ENCODE measurements at places on chromosomes 3 and 15.

DNA sequence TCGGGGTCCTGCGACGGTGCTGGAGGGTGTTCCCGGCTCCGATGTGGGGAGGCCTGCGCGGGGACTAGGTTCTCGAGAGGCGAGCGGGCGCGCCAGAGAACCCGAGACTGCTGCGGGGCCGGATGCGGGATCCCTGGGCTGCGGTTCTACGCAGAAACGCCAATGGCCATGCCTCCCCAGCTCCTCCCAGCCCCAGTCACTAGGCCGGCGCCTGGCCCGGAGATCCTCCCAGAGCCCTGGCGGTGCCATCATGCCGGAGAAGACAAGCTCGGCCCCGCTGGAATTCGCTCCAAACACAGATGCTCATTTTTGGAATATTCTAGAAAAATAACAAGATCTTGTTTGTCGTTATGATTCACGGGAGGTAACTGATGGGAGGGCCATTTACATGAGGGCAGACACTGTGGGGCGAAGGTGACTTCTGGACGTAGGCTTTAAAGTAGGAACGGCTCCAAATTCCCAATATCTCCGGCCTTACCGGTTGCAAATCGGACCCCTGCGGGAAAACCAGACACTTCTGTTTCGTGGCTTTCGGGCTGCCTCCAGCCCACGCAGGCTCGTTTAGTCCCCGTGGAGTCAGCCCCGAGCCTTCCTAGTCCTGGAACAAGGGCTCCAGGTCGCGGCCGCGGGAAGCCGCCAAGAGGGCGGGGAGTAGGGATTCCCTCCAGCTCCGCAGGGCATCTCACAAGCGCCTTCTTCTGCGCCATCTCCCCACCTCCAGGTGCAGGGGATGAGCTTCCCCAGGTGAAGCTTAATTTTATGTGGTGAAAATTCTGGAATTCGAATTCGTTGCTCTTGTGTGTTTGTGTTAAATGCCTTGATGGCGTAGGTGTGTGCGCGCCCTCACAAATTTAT, 74.8 kb upstream of the POLG start:
- DNase-seq = no peak

GRCh38 chr15:52021128-52021671, 2.2 kb downstream of the MAPK6 start:
- peak; percentile 83 for DNase-seq

DNA sequence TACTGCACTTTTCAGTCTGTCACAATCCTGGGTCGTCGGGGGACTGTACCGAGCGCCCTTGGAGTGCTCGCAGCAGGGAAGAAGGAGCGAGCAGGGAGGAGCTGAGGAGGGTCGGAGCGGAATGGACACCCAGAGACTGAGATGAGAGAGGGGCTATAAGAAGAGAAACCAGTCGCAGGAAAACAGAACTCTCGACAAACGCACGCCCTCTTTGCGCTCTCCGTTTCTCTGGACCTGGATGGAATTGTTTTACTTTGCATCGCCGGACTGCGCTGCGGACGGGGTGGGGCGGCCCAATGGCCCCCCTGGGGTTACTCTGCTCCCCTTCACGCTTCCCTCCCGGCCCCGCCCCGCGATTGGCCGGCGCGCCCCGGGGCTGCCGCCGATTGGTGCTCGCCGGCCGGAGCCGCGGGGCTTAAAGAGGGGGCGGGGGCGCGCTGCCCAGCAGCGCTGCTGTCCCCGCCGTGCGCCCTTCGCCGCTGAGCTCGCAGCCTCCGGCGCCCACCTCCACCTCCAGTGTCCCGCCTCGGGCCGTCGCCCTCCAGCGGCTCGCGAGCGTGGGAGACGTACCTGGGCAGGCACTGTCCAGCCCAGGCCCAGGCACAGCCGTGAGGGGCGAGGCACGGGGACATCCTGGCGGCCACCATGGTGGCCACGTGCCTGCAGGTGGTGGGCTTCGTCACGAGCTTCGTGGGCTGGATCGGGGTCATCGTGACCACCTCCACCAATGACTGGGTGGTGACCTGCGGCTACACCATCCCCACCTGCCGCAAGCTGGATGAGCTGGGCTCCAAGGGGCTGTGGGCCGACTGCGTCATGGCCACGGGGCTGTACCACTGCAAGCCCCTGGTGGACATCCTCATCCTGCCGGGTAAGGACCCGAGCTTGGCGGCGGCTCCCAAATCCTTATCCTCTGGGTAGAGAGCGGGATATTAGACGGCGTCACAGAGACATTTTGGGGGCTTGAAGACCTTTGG, at the start of gene CLDN11:
TSS of gene CLDN11 (plus strand) at position 447 of the 977 bp plus-strand sequence. CDS start at position 646, 199 bp downstream.
- no peak for DNase-seq

DNA sequence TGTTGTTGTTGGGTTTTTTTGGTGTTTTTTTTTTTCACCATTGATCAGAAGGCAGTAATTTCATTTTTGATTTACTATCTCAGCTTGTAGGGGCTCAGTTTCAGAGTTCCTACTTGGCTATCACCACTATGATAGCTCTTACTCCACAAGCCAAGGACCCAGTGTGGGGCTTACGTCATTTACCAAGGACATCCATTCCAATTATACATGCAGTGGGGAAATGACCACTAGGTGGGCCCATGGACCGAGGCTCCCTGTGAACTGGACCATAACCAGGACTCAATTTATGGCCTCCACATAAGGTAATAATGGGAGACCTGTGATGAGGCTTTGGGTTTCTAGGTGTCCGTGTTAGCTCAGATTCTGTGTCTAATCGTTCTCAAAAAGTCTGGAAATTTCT, 67.5 kb upstream of the CACNA1D start:
- DNase-seq = no peak
